ENCODE measurements at places on chromosomes 12 and 14.
A peak's percentile ranks its signal among the peaks of the same experiment; 100 is the strongest.

GRCh38 chr14:41355866-41356265, 250.8 kb upstream of the LRFN5 start:
- no peak for DNase-seq

DNA sequence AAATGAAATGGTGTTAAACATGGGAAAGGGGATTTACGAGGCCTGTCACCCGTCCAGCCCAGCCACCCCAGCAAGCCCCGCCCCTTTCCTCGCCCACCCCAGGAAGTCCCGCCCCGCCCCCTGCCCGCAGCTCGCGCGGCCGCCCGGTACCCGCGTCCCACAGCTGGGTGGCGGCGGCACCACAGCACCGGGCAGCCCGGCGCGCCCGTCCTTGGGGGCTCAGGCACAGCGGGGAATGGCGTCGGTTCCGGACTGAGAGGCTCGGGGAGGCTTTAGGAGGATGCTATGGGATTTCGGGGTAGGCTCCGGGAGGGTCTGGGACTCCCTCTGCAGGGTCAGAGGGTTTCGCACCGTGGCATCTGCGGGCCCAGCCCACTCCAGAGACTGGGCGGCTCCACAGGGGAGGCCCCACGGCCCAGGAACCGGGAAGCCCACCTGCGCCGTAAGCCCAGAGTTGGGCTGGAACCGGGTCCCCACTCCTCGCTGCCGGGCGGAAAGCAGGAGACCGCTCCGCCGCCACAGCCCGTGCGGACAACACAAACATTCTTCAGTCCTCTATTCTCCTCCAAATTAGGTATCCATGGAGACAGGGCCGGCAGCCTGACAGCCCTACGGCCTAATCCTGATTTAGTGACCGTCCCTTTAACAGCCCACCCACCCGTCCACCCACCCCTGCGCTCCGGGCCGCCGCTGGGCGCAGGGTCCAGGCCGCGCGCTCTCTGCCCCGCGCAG, 1.4 kb downstream of the FIGNL2 start:
- DNase-seq, result no peak

DNA sequence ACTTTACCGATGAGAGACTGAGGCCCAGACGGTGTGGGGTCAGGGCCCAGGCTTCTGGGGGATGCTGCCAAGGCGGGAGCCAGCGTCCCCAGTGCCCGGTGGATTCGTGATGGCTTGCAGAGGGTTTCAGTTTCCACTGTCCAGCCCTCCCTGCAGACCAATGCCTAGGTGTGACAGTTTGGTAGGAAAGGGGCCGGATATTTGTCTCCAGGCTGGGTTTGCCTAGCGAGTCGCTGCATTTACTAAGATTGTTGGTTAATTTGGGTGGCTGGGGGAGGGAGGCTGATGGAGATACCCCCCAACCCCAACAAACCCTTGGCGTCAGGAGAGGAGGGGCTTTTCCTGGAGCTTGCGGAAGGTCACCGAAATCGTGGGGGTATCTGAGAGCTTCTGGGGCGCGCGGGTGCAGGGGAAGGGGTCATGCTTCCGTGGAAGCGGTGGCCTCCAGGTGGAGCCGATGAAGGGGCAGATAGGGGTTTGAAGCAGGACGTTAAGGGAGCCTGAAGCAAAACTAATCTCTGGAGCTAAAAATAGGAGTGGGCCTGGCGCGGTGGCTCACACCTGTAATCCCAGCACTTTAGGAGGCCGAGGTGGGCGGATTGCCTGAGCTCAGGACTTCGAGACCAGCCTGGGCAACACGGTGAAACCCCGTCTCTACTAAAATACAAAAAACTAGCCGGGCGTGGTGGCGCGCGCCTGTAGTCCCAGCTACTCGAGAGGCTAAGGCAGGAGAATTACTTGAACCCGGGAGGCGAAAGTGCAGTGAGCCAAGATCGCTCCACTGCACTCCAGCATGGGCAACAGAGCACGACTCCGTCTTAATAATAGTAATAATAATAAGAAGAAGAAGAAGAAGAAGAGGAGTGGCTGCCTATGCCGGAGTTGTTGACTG, 1.1 kb upstream of the CDC42BPB start:
- DNase-seq, result no peak

GRCh38 chr14:68586896-68587751, 205.7 kb downstream of the ZFP36L1 start:
- no peak for DNase-seq

- no peak for DNase-seq
Measured at GRCh38 chr12:88433997-88434703, 146.1 kb downstream of the KITLG start.

DNA sequence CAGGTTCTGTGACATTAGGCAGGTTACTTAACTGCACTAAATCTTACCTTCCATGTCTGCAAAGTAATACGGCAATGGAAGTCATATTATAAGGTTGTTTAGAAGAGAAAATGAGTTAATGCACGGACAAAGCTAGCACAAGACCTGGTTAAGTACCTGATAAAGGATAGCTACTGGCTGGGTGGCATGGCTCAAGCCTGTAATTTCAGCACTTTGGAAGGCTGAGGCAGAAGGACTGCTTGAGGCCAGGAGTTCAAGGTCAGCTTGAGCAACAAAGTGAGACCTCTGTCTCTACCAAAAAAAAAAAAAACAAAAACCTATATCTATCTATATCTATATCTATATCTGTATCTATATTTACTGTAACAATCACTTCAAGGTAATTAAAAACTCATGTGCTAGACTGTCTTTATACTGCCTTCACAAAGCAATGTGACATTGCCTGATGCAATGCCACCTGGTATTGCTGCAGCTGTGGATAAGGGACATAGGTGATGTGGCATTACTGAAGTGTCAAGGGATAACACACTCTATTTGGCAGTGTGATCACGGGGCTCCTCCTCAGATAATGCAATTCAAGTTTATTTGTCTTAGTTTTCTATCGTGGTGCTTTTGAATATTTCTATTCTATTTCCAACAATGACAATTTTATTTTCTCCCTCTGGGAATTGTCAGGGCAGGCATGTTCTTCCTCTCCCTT, 107.1 kb downstream of the PAX9 start:
- DNase-seq, result no peak

- no peak for DNase-seq
Measured at GRCh38 chr12:5451251-5451650, 19.3 kb downstream of the NTF3 start.

- no peak for DNase-seq
Measured at GRCh38 chr14:80054020-80054419, 157.3 kb downstream of the DIO2 start.

GRCh38 chr12:114912811-114913210, 228.8 kb upstream of the TBX3 start:
- DNase-seq, result no peak

- peak; percentile 60 for DNase-seq
Measured at GRCh38 chr14:100476012-100476822, 111.0 kb downstream of the BEGAIN start.

- DNase-seq, result no peak
Measured at GRCh38 chr12:24113701-24114100, 164.2 kb upstream of the SOX5 start.

DNA sequence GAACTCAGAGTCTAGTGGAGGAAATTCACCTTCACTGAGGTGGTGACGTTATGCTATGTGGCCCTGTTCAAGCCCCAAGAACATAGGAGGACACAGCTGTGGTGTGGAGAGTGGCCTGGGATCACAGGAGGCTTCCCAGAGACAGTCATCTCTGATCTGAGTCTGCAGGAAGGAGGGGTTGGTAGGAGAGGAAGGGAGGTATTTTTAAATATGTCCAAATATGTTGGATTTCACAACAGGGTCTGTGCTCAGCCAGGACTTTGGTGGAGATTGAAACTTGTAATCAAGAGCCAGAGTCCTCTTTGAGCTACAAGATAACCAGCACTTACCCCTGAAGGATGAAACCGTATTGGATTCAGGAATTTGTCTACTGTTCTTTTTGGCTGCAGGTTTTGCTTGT, 26.4 kb upstream of the MED13L start:
- no peak for DNase-seq

GRCh38 chr14:23062002-23062401, 4.7 kb upstream of the CDH24 start:
- DNase-seq, result peak; percentile 87

GRCh38 chr12:53224897-53225634, 6.9 kb downstream of the RARG start:
- DNase-seq, result no peak

DNA sequence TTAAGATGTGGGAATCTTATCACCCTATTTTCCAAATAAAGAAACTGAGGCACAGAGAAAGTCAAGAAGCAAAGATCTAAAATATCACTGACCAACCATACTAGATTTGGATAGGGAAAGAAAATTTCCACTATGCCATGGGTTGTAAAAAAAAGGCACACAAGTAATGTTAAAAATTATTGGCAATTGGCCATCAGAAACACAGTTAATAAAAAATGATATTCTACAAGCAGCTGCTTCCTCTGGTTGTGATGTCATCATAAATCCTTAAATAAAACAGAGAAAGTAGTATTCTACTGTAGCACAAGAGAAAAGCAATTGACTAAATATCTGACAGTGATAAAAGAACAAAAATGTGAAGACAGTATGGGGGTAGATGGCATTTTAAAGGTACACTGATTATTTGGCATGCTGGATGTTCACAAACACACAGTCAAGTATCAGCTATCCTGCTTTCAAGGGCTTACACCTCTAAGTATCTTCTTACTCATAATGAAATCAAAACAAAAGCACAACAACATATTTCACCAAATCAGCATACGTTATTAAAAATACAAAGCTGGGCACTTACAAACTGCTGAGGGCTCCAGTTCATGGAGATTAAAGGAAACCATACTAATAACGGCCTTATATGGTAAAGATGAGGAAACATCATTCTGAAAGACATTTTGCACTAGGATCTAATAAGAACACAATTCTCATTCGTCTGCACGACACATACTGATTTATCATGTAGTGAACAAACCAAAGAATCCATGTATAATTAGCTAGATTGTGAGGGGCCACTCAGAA, 45.7 kb downstream of the CORO1C start:
- no peak for DNase-seq

- no peak for DNase-seq
Measured at GRCh38 chr14:34911209-34912150, 36.3 kb upstream of the BAZ1A start.

DNA sequence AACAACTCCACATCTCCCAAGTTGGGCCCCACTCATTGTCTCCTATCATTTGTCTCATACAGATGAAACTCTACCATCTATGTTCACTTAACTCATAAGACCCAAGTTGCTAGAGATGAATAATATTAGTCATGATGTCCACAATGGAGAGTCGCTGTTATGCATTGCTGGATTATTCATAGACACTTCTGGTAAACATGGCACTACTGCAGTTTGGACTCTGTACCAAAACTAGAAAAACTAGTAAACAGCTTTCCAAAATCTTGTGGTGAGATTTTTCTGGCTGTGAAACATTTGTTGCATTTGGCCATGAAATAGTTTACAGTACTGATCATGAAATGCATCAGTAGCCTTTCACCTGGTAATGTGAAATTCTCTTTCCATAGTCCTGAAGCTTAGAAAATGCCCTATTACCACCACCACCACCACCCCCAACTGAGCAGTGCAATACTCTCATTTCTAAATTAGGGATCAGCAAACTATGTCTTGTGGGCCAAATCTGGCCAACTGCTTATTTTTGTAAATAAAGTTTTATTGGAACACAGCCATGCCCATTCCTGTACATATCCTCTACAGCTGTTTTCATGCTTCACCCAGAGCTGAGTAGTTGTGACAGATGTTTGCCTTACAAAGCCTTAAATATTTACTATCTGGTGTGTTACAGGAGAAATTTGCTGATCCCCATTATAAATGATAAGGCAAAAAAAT, 236.5 kb downstream of the DPF3 start:
- no peak for DNase-seq

- DNase-seq, result peak; percentile 55
Measured at GRCh38 chr12:69154585-69155363, 84.6 kb upstream of the CPSF6 start.

- DNase-seq, result no peak
Measured at GRCh38 chr14:94372021-94372605, 16.3 kb downstream of the SERPINA1 start.

DNA sequence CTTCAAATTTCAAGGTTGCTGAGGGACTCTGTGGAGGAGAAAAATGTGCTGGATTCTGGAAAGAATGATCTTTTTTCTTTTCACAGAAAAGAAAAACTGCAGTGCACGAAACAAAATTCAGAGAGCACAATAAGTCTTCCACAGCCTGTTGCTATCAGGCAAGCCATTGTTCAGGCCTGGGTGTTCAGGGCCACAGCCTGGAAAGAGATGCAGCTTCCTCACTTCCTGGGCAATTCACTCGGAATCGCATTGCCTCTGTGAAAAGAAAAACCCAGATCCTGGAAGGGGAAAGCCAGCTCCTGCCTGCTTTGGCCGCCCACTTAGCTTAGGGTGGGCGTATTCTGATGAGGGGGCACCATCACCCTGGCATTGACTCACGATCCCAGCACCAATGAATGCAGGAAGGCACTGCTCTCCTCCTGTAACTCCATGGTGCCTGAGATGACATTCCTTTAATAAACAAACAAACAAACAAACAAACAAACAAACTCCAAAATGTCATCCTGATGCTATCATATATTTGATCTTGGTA, 863.9 kb downstream of the BCL11B start:
- no peak for DNase-seq

DNA sequence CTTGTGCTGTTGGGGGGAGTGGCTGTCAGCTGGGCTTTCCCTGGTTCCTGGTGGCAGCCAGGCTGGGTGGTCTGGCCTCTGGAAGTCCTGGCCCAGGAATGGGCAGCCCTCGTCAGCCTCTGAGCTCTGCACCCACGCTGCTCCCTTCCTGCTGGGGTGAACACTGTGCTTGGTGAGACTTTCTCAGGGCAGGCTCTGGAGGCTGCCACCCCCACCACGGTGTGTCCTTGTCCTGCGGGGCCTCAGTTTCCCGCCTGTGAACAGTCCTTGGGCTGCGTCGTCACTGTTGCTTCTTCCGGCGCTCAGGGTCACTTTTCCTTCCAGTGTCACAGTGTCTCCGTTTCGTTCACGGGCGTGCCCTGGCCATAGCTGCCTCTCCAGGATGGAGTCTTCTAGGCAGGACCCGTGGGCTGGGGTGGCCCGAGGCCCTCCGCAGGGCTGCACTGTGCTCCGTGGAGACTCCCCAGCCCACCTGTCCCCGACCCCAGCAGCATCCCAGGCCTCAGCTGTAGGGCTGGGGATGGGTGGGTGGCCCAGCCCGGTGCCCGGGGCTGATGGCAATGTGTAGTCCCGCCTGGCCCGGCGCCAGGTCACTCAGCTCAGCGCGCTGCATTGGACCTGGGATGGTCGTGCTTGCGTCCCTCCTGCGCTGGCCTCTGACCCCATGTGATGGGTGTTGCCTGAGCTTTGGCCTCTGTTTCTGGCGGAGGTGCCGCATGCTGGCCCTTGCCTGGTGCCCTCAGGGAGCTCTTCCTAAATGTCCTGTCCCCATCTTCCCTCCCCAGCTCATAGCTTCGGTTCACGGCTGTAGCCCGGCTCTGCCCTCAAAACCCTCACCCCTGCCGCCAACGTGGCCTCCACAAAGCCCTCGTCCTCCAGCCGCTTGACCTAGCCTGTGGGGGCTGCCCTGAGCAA, 6.8 kb downstream of the KIF26A start:
- no peak for DNase-seq

GRCh38 chr14:101791919-101792572, 30.5 kb downstream of the PPP2R5C start:
- DNase-seq, result peak; percentile 62

All from RWPE1 (cell line).